ENCODE measurements at places on chromosomes 6 and 20.

DNA sequence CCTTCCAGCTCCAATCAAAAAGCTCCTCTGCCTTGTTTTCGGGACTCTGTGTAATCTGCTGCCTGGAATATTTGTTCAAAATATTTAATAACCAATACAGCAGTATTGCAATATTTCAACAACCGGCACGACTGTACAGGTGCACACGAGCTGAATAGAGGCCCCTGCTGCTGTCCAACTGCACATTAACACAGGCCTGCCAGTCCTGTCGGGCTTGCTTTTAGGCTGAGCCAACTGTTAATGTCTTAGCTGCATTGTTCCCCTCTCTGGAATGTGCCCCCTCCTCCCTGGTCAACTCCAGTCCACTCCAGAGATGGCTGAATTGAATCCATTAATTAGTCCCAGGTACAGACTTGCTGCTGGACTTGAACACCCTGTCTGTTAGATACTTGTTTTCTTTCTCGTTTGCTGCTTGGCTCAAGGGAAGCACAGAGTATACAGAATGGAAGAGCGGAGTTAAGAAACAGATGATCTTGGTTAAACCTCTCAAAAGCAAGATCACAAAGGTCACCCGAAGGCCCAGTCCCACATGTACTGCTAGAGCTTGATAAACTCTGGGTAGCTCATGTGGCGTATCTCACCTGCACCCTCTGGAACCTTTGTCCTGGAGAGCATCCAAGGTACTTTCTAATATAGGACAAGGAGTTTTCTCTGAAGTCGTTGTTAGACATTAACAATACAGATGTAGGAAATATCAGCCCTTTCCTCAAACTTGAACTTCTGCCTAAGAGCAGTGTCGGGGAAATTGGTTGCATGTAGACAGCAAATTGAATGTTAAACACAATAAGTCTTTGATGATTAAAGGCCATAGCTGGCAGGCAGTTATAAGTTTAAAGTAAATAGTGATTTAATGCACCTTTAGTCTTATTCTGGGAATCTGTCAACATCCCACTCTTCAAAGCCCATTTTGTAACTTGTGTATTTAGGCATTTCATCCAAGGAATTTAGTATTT is 31.9 kb downstream of the SHLD1 start:
- no peak for DNase-seq

GRCh38 chr6:53924277-53924676 is 129.5 kb downstream of the LRRC1 start:
- no peak for DNase-seq

DNA sequence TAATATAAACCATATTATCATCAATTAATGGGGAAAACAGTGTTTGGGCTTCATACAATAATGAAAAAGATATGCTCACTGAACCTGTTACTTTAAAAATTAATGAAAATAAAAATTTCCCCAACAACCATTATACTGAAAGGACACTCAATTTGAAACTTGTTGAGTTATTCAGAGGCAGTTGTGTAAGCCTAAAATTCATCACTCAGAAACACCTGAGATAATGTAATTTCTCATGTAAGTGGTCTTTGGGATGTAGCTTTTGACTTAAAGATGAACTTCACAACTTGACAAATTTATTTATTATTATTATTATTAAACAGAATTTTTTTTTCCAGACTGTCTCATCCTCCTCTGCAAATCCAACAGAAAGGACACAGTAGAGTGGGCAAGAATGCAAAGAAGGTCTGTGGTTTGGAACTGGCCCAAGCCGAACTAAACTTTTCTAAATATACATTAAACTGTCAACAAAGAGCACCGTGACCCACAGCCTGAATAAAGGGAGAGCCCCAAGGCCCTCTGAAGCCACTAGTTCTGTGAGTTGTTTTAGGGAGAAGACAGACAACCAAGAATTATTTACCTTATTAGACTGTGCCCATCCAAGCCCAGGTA is 32.2 kb upstream of the HEY2 start:
- DNase-seq, result no peak

GRCh38 chr6:42389736-42390135 is 62.0 kb downstream of the TRERF1 start:
- DNase-seq, result no peak

- peak; percentile 85 for DNase-seq
These were observed 7.6 kb downstream of the TREM1 start for GRCh38 chr6:41278699-41279405.

- DNase-seq, result no peak
These were observed 38.7 kb downstream of the C6orf132 start for GRCh38 chr6:42103753-42104094.

DNA sequence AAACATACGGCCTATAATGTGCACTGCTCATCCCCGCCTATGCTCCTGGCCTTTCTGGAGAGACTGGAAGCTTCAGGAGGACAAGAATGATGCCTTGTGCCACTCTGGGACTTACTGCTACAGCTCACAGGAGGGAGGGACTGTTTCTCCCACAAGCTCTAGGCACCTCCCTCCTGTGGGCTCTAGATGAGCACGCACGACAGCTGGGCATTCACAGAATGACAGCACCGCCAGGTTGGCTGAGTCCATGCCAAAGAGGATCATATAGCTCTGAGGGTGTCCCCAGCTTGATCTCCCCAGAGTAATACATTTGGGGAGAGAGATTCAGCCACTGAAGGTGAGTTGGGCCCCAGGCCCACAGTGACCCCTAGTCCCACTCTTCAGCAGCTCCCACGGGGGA is 10.1 kb upstream of the PGC start:
- no peak for DNase-seq

GRCh38 chr20:17835934-17836300 is 132.7 kb downstream of the SNX5 start:
- DNase-seq, result no peak

DNA sequence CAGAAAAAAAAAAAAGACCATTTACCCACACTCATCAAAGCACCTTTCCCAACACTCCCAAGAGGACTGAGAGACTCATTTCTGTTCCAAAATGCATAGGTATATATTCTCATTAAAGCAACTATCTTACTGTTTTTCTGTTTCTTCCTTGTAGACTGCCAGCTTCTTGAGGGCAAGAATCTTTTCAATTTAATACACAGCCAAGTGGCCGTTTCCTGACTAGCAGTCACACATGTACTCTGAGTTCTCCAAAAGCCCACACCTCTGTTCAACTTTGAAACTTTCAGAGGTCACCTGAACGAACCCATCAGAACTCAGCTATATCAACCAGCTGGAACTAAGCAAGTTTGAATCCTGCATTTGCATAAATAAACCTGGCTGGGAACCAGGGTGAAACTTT is 92.7 kb downstream of the DTNBP1 start:
- no peak for DNase-seq

DNA sequence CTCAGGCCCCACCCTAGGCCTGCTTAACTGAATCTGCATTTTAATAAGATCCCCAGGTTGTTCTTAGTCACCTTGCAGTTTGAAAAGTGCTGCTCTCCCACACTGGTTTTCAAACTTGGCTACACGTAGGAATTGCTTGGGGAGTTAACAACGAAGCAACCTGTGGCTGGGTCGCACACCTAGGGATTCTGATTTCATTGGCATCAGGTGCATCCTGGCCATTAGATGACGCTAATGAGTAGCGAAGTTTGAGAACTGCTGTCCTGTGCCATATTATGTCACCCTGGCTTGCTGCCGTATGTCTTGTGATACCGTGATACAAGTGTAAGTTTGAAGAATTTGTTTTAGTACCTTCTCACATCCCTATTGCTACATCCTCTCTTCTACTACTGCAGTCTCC is 28.2 kb upstream of the FUCA2 start:
- no peak for DNase-seq

GRCh38 chr20:2871111-2871465 is 2.2 kb upstream of the PTPRA start:
- DNase-seq, result no peak

- no peak for DNase-seq
These were observed 17.8 kb downstream of the AFG1L start for GRCh38 chr6:108312605-108313004.

- no peak for DNase-seq
These were observed 14.7 kb downstream of the CHRNA4 start for GRCh38 chr20:63346131-63347080.

DNA sequence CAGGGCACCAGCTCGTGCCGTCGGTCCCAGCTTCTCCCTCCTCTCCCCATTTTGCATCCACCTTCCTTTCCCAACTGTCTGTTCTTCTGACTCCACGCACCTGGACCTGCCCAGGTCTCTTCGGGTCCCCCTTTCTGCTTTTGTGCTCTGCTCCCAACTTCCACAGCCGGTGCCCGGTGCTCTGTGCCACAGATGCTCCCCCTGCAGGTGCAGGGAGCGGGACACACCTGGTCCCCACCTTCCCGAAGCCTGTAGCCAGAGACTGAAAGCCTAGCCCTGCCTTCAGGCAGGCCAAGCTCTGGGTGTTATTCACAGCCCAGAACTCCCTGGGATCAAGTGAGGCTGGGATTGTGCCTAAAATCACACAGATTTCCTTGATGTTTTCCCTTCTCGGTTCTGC is 24.6 kb upstream of the BMP7 start:
- no peak for DNase-seq

- DNase-seq, result no peak
These were observed 1.8 kb downstream of the GRIK2 start for GRCh38 chr6:101395345-101395744.

DNA sequence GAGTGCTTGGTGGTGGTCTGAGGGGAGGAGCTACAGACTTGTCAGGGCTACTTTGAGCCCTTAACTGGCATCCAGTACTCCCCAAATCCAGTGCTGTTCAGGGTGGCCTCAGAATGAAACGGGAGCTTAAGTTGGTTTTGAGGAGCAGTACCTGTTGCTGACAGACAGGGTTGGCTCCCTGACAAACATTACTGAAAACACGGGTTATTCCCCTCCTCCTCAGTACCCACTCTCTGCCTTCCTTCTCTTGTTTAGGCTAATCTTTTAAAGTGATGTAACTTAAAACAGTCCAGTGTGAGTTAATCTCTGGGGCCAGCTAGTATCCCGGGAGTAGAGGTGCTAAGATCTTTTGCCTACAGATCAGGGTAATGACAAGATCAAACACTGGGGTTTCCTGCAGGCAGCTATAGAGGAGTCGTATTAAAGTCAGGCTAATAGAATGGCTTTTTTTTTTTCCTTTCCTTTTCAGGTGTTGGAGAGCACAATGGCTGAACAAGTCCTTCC is 3.7 kb downstream of the TNFAIP3 start:
- peak; percentile 71 for DNase-seq

DNA sequence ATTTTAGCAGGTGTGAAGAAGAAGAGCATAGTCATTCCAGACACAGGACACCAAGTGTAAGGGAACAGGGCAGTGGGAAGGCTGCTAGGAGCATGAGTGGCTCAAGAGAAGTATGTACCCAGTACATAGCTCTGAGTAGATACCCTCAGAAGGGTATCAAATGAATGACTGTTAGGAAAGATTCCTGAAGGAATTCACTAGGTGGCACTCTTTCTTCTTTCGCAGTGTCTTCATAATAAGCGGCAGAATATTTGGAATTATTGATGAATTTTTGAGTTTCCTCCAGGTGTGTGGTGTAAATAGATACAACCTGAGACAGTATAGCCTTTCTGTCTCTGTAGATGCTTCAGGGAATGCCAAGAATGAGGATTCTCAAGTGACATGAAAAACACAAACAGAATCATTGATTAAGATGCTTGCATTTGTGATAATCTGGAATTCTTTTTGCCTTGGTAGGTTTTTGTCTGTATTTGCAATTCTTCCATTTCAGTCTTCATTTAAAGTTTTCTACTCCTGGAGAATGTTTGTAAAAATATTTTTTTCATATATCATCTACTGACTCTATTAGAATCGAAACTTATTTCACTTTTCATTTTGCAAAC is 264.3 kb upstream of the RIMS1 start:
- no peak for DNase-seq

GRCh38 chr6:35142588-35143569 is 1.7 kb upstream of the TCP11 start:
- no peak for DNase-seq

- DNase-seq, result no peak
These were observed 65.3 kb upstream of the BMP2 start for GRCh38 chr20:6702144-6702543.

- DNase-seq, result no peak
These were observed 37.0 kb downstream of the MC3R start for GRCh38 chr20:56285496-56285895.

- no peak for DNase-seq
These were observed 10.4 kb downstream of the KIF6 start for GRCh38 chr6:39714802-39715201.

DNA sequence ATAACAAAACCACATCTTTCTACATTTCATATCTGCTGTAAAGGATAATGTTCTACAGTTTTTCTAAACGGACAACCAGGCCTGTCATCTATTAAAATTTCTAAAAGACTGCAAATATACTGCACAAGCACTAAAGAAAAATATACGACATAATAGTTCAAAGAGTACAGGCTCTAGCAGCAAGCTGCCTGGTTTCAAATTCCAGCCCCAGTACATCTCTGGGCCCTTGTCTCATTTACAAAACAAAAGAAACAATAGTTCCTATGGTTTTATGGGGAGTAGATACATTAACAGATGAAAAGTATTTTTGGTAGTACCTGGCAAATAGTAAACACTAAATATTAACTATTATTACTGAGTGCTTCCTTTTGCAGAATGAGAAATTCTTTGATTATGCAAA is 24.1 kb downstream of the DEK start:
- no peak for DNase-seq

- DNase-seq, result no peak
These were observed 30.6 kb upstream of the PBOV1 start for GRCh38 chr6:138248878-138249277.

- no peak for DNase-seq
These were observed 27.6 kb upstream of the CDKN1A start for GRCh38 chr6:36650848-36651478.

DNA sequence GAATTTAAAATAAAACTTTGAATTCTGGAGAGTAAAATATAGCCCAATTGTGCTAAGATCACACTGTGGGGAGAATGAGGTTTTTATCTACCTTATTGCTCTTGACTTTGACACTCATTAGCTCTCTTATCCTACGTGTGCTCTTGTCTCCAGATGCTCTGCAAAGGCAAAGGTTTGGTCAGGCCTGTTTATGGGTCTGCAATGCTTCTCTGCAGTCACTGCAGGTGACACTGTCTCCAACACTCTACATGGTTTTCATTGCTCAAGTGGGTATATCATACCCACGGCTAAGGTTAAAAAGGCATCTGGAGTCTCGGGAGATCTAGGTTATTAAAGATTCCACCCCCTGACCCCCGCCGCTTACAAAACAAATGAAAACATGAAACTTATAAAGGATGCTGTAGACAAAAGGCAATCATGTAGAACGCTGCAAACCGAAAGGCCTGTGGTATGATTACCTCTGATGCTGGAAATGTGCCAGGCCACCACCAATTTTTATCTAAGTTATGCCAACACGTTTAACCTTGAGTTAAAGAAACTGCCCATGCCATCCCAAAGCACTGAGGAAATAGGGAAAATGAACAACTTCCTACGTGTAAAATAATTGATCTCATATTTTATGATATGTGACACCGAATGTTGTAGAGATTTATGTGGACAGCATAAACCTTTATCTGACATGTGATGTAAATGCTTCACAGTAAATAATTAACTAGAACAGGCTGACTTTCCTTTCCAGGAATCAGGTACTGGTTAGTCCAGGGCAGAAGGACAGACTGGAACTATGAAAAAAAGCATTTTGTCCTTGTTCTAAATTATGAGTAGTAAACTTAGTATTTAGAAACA is 238.2 kb upstream of the NOX3 start:
- no peak for DNase-seq

All from activated CD8-positive, alpha-beta T cell treated with anti-CD3 and anti-CD28 coated beads for 36 hours (primary cell).